Muscle of arm (tissue), 14 donors: ENCODE measurements at places on chromosomes 12 and 14. TPM values are rescaled to one million over a fixed set of nuclear protein-coding genes. Genes with fewer than 3 reads are reported as not detected.

The APOLD1 gene
- not detected for polyA plus RNA-seq

DNA sequence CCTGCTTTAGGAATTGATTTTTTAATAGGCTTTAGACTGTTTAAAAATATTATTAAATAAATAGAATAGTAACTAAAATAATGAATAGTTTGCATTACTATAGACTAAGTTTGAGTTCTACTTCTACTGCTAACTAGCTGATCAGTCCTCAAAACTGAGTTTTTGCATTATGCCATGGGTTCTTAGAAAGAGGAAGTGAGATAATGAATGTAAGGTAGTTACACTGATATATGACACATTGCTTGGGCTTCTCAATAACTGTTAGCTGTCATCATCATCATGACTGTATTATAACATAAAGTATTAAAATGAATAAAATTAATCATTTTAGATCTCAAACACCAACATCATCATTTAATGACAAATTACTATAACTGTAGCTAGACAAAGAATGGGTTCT is 949.7 kb downstream of the TRHDE start:
- DNase-seq: no peak

GRCh38 chr14:85508863-85509262 is 21.1 kb upstream of the FLRT2 start:
- no peak for DNase-seq

The CLEC9A gene
- polyA plus RNA-seq: not detected

The SAMD15 gene
- polyA plus RNA-seq: 1.6 TPM

- DNase-seq: no peak
Measured at GRCh38 chr14:72892879-72893635, 844 bp downstream of the DPF3 start.

GRCh38 chr14:58733451-58734208 is 95.9 kb downstream of the DACT1 start:
- DNase-seq: no peak

- no peak for DNase-seq
Measured at GRCh38 chr14:69481815-69482568, 2.5 kb upstream of the PLEKHD1 start.

- no peak for DNase-seq
Measured at GRCh38 chr12:116136340-116136739, 141.2 kb downstream of the MED13L start.

DNA sequence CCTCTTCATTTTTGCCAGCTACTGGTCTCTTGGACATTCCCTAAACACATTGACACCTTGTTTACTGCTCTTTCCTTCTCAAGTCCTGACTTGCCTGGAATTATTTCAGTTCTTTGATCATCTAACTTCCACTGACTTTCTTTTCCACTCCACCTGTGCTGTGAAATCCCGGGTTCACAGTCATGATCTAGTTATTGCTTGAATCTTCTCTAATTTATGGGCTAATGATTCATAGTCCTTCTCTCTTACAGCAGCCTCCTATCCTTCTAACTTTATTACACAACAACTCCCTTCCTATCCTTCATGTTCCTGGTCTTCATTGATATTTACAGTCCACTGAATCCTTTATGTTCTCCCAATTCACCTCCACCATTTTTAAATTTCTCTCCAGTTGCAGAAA is 260.1 kb downstream of the C12orf75 start:
- no peak for DNase-seq
